T-helper 1 cell (primary cell): ENCODE measurements at places on chromosomes 4 and X.

GRCh38 chrX:100090931-100091330 lies 319.1 kb downstream of the PCDH19 start:
- no peak for DNase-seq

DNA sequence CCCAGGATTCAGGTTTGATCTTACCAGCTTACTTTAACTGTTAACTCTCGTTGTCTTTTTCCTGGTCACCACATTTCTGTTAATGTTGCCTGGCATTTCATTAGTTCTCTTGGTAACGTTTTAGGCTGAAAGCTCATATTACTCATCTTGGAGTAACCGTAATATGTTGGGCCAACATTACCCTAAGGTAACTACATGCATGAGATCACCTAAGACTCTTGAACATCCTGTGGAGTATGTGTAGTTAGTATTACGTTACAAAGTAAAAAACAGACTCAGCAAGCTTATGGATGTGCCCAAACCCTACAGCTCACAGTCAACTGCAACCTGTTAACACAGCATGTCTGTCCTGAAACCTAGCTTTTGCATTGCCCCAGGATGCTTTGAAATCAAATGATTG lies 203.3 kb upstream of the HS3ST1 start:
- DNase-seq: no peak

- DNase-seq: no peak
Measured at GRCh38 chr4:184237612-184238011, 19.9 kb upstream of the ENPP6 start.

DNA sequence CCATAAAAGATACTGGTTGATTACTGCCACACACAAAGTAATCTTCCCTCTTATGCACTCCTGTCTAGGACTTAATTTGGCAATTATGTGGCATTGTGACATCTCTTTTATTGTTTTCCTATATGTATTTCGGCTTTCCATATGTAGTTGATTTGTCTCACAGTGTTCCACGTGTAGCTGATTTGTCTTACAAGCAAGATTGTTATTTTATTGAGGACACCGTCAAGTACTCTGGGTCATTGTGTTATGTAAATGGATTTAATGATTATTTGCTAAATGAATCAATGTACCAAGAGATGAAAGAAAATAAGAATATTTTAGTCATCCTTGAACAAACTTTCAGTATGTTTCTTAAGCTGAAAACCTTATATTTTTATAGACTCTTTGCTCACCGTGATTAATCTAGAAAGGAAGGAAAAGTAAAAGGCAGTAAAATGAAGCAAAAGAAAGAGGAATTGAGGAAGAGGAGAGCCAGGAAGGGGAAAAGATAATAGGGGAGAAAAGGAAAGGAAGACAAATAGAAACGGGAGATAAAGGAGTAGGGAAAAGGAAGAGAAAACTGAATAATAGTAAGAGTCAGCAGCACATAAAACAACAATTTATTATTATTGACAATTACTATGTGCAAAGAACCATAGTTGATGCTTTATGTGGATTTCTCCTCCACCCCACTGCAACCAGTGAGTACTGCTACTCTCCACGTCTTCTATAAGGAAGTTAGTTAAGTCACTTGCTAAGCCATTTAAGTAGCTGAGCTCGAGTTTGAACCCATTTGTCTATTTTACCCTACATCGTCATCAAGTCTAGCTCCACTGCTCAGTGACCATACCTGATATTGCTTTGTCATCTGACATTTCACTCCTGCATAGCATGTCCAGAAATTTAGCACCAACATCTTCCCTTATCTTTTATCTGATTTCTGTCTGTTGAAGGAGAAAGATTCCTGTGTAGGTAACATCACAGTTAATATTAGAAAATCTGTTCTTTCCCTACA lies 336.5 kb downstream of the BMPR1B start:
- DNase-seq: no peak

- DNase-seq: no peak
Measured at GRCh38 chr4:30208731-30209435, 511.3 kb upstream of the PCDH7 start.

GRCh38 chr4:40992472-40993295 lies 221.7 kb downstream of the APBB2 start:
- DNase-seq: no peak

GRCh38 chr4:85548841-85549240 lies 73.9 kb downstream of the ARHGAP24 start:
- no peak for DNase-seq

- DNase-seq: no peak
Measured at GRCh38 chrX:81304563-81304962, 102.7 kb downstream of the SH3BGRL start.
